ENCODE measurements at places on chromosomes 1 and 21.
A peak's percentile ranks its signal among the peaks of the same experiment; 100 is the strongest.

DNA sequence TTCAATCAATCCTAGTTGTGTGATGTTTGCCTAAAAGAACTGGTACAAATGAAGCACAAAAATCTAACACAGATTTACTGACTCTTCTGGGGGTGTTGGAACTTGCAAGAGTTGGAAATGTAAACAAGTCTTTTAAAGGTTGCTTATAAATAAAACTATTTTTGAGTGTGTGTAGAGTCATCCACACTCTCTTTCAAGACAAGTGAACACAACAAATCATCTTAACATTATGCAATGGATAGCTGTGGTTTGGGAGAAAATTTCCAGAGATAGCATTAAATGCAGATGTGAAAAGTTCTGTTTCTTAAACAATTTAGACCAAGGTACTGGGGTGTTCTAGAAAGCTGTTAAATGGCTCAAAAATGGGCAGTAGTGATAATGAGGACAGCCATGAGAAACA lies 28.7 kb downstream of the C1orf87 start:
- no peak for DNase-seq

DNA sequence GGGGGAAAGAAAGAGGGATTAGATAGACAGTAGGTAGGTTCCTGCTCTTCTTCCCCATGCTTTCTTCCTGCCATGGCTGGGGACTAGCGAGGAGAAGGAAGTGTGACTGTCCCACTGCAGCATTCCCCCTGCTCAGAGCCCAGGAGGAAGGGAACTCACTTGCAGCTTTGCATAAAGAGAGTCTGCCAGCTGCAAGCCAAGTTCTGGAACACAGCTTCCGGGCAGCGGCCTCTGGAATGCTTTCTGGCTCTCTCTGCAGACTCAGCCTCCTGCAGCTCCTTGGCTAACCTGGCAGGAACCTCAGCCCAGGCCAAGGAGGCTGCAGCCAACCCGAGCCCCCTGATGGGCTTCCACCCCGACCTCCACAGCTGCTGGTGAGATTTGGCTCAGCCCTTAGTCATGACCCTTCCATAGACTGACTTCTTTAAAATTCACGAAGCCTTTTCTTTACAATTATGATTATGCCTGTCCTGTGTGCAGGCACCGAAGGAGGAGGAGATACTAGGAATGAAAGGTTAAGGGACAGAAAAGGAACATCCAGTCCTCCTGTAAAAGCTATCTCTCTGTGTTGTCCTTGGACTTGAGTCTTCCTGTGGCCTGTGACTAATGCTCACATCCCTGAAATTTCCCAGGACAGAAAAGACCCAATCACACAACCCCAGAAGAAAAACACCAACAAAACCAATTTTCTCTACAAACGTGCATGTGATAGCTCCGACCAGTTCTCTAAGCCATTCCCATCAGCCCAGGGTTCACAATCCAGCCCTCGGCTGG lies 108.2 kb upstream of the OLIG2 start:
- no peak for DNase-seq

DNA sequence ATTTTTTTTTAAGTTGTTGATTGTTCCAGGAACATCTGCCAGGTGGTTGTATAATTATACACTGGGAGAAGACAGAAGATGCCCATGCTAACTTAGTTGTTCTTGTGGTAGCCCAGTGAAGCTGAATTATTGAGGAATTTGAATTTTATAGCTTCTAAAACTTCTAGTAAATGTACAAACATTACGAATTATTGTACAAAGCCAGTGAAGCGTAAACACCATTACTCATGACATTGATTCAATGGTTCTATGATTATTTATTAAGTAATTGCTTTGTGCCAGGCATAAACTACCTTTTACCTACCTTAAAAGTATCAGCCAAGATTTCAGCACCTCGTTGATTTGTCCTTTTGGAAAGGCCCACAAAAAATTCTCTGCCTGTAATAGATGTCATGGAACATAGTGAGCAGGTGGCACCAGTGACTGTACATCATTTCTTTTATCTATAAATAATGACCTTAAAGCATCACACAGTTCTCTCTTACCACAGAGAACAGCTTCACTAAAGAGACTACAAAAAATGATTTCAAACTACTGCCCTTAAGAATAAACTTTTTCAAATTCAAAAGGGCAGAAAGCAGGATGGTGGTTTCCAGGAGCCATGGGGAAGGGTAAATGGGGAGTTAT lies 74.9 kb upstream of the BCL10 start:
- no peak for DNase-seq

DNA sequence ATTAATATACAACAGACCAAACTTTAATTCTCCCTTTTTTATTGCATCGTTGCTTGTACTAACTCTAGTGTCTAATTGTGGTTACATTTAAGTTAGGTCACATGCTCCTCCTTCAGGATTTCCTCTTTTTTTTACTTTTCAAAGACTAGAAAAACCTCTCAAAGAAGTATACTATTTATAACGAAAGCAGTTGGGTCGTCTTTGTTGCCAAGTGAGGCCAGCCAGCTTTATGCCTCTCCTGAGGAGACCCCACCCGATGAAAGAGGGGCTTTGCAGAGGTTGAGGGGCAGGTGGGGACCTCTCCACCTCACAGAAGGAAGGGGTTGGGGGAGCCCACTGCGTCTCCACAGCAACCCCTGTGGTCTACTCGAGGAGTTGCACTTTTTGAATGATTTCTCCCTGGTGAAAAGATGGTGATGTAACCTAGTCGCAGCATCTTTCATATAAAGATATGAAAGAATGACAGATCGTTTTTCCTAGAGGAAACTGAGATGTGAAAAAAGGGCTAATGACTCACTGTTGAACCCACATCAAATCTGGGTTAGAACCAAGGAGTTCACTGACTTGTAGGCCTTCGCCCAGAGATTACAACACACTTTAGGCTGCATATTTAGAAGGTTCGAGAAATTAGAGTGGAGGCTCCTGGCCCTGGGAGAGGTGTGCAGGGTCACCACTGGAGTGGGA lies 6.4 kb downstream of the TGFB2 start:
- DNase-seq, result no peak

DNA sequence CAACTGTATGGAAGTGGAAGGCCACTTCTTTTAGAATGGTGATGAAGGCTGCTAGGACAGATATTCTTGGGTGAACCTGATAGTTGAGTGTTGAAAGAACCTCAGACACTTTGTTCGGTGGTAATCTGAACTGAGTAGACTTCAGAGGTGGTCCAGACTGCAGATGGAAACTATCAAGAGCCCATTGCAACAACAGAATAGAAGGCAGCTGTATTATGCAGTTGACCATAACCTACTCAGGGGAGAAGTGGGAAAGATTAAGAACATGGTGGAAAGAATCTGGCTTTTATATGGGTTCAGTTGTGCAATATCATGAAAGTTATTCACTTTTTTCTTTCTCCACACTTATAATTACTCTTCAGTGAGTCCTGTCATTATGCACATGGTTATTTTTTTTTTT lies 194.0 kb downstream of the KCNK2 start:
- DNase-seq, result no peak

GRCh38 chr1:40395190-40396175 lies 22.0 kb downstream of the SMAP2 start:
- DNase-seq, result no peak

DNA sequence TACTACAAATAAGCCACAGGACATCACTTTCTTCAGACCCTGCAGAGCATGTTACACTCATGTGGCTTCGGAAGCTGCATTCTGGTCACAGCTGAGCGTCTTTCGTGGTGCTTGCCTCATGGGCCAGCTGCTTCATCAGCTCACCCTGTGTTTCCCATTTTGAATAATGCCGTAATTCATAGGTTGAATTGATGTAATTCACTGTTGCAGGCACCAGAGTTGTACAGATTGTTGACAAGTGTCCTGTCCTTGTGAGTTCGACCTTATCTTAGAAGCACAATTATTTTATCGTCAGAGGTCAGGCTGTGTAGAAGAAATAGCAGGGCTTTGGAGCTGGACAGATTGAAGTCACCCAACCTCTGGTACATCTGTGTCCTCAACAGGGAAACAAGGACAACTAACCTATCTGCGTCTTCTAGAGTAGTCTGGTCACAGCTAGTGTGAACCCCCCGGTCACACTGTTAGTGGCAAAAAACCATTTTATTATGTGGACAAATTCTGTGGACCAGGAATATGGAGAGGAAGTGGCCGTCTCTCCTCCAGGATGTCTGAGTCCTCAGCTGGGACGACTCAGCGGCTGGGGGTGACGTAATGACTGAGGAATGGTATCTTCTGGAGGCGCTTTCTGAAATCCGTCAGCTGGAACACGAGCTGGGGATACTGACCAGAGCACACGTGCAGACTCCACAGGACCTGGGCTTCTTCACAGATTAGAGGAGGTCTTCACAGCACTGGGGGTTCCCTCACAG lies 17.8 kb downstream of the PKNOX1 start:
- peak; percentile 93 for DNase-seq

DNA sequence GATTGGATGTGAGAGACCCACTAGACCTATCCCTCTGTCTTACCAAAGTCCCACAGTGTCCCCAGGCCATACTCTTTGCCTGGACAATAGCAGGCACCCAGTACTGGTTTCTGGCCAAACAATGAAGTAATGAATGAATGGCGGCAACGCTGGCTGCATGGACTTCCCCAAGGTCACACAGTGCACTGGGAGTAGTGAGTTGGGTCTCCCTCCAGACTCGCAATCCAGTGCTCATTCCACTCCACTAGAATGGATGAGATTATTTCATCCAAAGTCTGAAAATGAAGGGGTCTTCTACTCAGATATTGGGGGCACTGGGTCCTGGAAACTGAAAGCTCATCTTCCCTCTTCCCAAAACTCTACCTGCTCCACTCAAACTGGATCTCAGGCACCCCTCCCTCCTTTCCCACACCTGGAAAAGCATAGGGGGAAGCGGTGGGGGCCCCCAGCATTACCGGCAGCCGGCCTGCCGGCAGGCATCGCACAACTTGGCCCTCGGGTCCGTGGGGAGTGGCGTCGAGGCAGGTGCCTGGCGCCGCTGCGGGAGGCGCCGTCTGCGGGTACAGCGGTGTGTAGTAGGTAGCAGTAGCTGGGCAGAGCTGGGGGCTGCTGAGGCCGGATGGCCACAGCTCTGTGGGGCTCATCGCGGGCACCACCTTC lies 816 bp downstream of the E2F2 start:
- no peak for DNase-seq

- DNase-seq, result no peak
These were observed 73.6 kb downstream of the TBX15 start for GRCh38 chr1:118914379-118915161.

Data from esophagus muscularis mucosa (tissue), 4 donors.